Regular cardiac myocyte (primary cell): ENCODE measurements at places on chromosomes 2 and 18. TPM values are rescaled to one million over a fixed set of nuclear protein-coding genes. Genes with fewer than 3 reads are reported as not detected.

MFSD6 gene
- total RNA-seq: 10.7 and 21.4 TPM in 2 replicates

AQP12A gene
- total RNA-seq: not detected in 2 replicates

BMP10 gene
- not detected in 2 replicates for total RNA-seq

CD8B gene
- not detected in 2 replicates for total RNA-seq

SLC4A5 gene
- total RNA-seq: under 0.01 TPM in 1 of 2 replicates, not detected in the other

TUBB8B gene
- total RNA-seq: not detected in 2 replicates

IL37 gene
- not detected in 2 replicates for total RNA-seq

CD8B2 gene
- not detected in 2 replicates for total RNA-seq

C2orf81 gene
- total RNA-seq: 0.58 and 1.1 TPM in 2 replicates

WNT6 gene
- total RNA-seq: not detected in 2 replicates

CXCR4 gene
- total RNA-seq: 0.77 and 0.85 TPM in 2 replicates

EVX2 gene
- total RNA-seq: not detected in 2 replicates

IL36G gene
- not detected in 2 replicates for total RNA-seq

ANTXR1 gene
- 40.0 and 45.2 TPM in 2 replicates for total RNA-seq

RAB17 gene
- 0.19 and 0.56 TPM in 2 replicates for total RNA-seq

TXNDC9 gene
- 62.0 and 89.9 TPM in 2 replicates for total RNA-seq

FOXD4L1 gene
- total RNA-seq: 0.19 and 0.28 TPM in 2 replicates

ALPI gene
- not detected in 2 replicates for total RNA-seq

CPS1 gene
- total RNA-seq: 27.4 and 40.3 TPM in 2 replicates
